DMS 273 treated with DMSO at 0.1 percent for 48 hours (cell line): ENCODE measurements at places on chromosomes 16 and 17.

- DNase-seq, result no peak
Measured at GRCh38 chr16:7325834-7326233, 6.8 kb upstream of the RBFOX1 start.

- no peak for DNase-seq
Measured at GRCh38 chr16:17173281-17173680, 297.5 kb downstream of the XYLT1 start.

DNA sequence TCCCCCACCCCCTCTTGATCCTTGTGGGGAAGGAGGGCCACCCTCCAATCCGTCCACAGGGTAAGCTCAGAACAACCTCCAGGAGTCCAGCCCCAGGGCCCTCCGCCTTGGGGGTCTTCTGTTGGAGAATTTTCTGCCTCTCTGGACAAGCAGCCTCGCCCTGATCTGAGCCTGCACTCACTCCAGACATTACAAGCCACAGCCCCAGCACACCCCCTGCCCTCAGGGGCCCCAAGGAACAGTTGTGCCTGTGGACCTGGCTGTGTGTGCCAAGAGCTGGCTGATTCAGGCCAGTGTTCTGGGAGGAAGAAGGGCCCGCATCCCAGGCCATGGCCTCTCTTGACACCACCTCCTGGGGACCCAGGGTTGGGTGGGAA lies 477 bp upstream of the ARHGAP27 start:
- DNase-seq, result no peak

DNA sequence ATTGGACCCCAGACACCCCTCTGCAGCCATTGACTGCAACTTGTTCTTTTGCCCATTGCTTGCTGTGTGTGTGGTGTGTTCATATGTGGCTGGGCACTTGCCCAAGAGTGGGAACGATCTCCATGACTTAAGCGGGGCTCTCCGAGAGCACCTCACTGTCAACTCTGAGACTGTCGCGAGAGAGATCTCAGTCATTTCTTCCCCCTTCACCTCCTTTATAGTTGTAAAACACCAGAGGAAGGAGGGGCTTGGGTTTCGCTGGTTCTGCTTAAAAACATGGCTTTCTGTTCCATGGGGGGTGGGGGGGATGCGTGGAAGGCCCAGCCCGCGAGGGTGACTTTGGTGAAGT lies 7.4 kb downstream of the PHOSPHO1 start:
- DNase-seq, result no peak

GRCh38 chr17:72063756-72064450 lies 56.9 kb upstream of the SOX9 start:
- no peak for DNase-seq

DNA sequence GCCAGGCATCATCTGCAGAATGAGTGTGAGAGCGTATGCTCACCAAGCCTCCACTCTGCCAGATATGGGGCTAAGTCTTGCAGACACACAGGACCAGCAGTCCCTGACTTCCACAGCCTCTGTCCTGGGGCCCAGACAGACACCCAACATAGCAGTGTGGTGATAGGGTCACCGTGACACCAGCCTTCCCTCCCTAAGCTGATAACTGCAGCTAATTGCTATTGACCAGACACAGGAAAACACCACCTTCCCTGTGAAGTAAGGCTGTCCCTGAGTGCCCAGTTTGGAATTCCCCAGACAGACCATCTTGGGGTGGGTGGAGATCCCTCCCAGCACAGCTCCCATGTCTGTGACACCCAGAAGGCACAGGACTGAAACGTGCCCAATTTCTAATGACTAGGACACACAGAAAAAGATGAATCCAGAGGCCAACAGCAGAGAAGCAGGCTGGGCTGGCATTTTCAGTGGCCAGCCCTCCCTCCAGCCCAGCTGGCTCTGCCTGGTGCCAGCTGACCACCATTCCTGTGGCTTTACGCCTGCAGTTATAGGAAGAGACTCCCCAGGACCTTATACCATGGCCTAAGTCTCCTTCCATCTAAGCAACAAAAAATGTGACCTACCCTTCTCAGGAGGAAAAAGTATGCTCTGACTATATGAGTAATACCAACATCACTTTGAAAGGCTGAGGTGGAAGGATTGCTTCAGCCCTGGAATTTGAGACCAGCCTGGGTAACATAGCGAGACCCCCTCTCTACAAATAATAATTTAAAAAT lies 30.3 kb downstream of the ATPAF2 start:
- no peak for DNase-seq
